Stimulated activated CD4-positive, alpha-beta T cell treated with anti-CD3 and anti-CD28 coated beads, Interleukin-2, amount 100 ng/mL, for 48 hours (primary cell): ENCODE measurements at places on chromosomes 2 and 18.

DNA sequence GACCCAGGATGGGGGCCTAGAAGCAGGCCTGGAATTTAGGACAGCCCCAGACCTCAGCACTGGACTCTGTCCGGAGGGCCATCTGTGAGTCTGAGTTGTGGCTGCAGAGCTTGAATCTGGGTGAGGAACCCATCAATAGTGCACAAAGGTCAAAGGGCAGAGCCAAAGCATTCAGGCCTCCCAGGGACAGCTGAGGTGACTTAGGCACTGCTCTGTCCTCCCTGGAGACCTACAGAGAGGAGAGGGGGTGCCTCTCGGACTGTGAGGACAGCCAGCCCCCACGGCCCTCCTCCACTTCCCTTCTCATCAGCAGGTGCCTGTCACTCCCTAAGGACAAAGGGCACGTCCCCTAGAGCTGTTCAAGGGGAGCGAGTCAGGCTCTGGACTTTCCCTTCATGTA lies 25.1 kb upstream of the PRLH start:
- DNase-seq, result no peak

DNA sequence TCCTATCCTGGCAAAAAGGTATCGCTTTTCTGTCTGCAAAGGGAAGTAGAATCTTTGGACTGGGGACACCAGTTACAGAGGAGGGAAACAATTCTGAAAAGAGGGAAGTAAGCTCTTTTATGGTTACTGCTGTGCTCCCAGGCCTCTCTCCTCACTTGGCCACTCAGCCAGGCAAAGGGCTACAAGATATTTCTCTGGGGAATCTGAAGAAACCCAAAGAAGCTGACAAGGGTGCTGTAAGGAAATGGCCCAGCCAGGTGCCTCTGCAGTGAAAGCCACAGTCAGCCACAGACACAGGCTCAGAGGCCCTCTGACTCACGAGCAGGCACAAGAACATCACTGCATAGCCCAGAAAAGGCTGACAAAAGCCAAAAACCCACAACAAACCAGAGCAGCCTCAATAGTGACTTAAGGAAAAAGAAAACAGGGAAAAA lies 5.8 kb downstream of the HDLBP start:
- DNase-seq, result peak; percentile 51

GRCh38 chr18:3408107-3408506 lies 41.9 kb upstream of the TGIF1 start:
- DNase-seq, result no peak

GRCh38 chr2:74554820-74555531 lies 456 bp downstream of the DOK1 start:
- DNase-seq, result peak; percentile 37

- no peak for DNase-seq
Observed at GRCh38 chr2:225636558-225636957, 237.0 kb downstream of the NYAP2 start.
